ENCODE measurements at places on chromosomes 3 and 15. TPM values are rescaled to one million over a fixed set of nuclear protein-coding genes. Genes with fewer than 3 reads are reported as not detected.

Gene MAPK6
- 77.8 TPM for total RNA-seq

GRCh38 chr3:128693696-128694095 lies 32.3 kb upstream of the RAB7A start:
- no peak for DNase-seq

Gene CLDN18
- total RNA-seq, result not detected

Gene TMEM108
- total RNA-seq, result 5.3 TPM

DNA sequence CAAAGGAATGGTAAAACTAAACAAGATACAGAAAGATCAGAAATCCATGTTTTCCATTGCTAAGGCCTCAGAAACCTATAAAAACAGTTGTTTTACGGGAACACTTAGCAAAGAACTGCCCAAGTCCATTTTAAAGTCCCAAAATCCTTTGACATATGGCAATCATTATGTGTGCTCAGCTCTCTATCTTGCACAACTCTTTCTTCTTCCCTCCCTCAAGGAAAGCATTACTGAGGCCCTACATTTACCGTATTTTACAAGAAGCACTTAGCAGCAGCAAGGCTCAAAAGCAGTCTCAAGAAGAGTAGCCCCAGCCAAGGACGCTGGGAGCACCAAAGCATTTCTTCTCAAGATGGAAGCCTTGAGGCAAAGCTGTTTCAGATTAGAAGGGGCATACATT lies 169.6 kb upstream of the LRTM1 start:
- DNase-seq, result no peak

- DNase-seq, result no peak
Observed at GRCh38 chr3:65905771-65906170, 132.9 kb downstream of the MAGI1 start.

Gene CTXN2
- 0.18 TPM for total RNA-seq

Gene CXCR6
- total RNA-seq, result not detected

DNA sequence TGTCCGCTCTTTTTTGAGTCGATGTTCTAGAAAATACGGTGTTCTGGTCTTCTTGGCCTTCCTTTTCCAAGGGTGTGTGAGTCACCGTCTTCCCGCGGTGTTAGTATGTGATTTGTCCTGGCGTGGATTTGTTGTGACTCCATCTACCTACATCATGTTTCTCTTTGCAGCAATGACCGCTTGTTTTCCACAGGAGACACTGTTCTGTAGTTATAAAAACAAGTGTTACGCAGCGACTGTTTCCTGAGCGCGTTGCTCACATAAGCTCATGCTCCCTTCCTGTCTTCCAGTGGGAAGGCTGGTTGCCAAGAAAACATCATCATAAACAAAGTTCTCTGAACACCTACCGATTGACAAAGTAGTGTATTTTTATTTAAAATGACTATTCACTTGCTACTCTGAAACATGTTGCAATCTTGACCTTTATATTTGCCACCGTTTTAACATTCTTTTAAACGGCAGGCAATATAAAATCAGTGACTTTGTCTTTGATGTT lies 19.0 kb downstream of the USP13 start:
- DNase-seq, result no peak

- no peak for DNase-seq
Observed at GRCh38 chr15:85118581-85118980, 136.9 kb downstream of the PDE8A start.

GRCh38 chr15:64705006-64705405 lies 70.4 kb downstream of the RBPMS2 start:
- no peak for DNase-seq

GRCh38 chr3:65030014-65030627 lies 342.3 kb upstream of the ADAMTS9 start:
- no peak for DNase-seq

DNA sequence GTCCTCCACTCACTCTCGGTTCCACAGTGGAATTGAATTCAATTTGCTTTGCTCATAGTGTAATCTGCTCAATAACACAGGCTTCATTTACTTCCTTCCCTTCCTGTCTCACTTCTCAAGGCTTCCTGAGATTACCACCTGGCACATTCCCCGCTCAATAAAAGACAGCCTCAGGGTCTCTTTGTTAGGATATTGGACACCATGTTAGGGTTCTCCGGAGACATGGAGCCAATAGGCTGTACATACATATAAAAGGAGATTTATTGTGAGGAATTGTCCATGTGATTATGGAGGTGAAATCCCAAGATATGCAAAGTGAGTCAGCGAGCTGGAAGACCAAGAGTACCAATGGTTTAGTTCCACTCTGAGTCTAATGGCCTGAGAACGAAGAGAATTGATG lies 974.5 kb downstream of the CADM2 start:
- DNase-seq, result no peak

DNA sequence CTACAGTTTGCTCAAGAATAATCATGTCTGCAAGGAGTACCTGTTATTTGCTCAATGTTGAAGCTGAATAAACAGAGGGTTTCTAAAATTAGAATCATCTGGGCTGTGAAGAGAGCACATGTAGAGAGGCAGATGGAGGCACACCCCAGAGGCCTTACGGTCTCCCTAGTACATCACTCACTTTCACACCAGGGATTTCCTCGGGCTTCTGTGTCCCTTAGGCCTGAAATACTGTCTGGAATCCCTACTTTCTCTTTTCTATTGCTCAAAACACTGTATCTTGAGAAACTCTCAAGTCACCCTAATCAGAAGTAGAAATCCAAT lies 473.7 kb upstream of the ROBO2 start:
- no peak for DNase-seq

Gene OXSR1
- 50.0 TPM for total RNA-seq

Gene COL8A1
- total RNA-seq, result 0.14 TPM

- no peak for DNase-seq
Observed at GRCh38 chr3:54875596-54876268, 52.1 kb downstream of the LRTM1 start.

DNA sequence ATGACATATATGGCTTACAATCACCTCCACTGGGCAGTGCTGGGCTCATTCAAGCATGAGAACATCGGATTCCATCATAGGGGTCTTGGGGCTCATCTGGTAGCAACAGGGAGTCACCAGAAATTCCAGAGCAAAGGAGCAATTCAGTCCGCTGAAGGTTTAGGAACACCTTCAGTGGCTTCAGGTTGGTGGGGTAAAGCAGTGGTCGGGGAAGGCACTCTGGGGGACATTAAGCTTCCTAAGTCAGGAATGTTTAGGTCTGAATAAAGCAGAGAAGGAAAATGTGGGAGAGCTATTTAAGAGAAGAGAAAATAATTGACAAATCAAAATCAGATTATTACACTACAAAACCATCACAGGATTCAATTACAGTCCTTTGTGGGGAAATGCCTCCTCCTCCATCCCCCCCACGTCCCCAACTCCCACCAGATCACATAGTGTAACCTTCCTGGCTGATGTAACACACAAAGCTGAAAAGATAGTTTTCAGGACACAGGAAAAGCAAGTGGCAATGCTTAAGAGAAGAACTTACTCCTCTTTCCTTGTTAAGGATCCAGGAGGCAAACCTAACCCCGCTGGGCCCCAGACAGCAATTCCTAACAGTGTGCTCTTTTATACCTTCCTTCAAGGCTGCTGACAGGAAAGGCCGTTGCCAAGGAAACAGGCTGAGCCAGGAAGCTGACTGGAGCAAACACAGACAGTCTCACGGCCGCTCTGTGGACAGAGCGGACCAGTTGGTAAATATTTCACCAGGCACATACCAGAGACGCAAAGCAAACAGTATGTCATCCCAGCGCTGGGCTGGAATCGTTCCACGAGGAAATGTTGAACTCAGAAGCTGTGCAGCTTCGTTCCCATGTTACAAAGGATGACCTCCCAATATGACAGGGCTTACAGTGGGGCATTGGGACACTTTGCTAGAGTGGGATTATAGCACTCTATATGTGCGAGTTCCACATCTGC lies 57.5 kb upstream of the LMCD1 start:
- peak; percentile 66 for DNase-seq

DNA sequence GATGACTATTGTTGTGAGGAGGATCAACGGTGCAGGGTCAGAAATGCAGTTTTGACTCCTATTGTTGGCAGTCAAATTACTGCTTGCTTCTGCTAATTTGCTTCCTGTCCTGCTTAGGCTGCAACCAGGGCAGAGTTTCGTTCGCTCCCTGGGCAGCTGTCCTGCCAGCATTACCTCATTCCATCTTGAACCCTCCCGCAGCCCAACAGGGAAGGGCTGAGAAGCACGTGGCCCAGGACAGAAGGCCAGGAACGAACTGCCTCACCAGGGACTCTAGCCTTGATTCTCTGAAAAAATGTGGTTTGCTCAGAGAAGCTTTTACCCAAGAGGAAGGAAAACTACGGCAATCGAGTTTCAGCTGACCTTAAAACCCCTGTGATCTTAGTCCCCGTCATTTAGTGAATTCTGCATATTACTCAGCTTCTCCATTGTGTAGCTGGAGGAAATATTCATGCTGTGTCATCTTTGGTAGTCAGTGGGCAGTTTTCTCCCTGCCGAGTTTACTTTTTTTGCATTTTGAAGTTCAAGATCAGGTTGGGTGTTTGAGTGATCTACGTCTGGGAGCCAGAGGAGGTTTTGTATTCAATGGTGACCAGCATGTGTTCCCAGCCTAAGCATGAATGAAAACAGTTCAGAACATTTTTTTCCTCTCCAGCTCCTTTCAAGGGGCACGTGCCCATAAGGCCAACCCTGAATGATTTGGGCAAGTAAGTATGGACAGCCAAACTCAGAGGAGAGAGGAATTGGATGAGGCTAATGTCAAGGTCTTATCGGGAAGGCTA lies 23.0 kb downstream of the TLNRD1 start:
- DNase-seq, result no peak

DNA sequence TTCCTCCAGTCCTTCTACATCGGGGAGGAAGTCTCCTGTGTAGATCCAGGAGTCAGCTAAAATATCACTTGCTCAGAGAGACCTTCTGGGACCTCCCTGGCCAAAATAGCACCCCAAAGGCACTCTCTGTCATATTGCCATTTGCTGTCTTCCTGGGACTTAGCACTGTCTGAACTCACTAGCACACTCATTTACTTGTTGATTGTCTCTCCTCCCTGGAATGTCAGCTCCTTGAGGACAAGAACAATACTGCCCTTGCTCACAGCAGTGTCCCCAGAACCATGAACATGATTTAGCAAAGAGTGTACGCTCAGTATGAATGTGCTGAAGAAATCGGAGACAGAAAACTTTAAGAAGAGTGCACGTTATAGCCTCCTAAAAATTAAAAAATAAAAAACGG lies 202.9 kb downstream of the STT3B start:
- no peak for DNase-seq

- no peak for DNase-seq
Observed at GRCh38 chr3:72044231-72044855, 259.4 kb upstream of the PROK2 start.

DNA sequence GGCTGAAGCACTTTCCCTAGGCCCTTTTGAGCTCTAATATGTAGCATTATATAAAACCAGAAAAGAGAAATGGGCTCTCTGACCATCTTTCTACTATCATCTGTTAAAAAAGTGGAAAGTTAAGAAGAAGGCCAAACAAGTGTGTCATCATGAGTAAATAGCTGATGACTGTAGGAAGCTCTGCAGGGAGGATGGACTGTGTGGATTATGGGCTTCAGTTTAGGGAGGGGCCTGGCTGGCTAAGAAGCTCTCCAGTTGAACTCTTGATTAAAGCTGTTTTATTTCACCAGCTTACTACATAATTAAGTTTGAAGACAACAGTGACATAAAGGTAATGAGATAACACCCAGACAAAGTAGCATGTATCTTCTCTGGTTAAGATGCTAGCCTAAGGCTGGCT lies 30.6 kb downstream of the INTS14 start:
- DNase-seq, result no peak

Gene GCHFR
- total RNA-seq, result 9.1 TPM

- no peak for DNase-seq
Observed at GRCh38 chr3:65761446-65762234, 277.1 kb downstream of the MAGI1 start.

Gene SLC2A2
- total RNA-seq, result not detected

DNA sequence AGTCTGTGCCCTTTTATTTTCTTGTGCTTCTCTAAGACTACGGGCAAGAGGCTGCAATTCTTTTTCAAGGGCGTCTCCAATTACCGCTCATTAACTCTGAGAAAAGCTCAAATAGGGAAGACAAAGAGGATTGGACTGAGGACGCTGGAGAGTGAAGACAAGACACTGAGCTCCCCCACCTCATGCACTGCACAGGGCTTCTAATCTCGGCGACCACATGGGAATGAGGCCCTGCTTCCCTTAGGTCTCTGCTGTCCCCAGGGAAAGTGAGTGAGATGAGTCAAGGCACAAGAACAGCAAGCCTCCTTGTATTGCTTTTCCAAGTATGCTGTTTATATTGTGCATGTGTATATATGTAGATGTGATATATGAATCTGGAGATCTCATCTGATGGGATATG lies 392.2 kb upstream of the CFAP20DC start:
- DNase-seq, result no peak

DNA sequence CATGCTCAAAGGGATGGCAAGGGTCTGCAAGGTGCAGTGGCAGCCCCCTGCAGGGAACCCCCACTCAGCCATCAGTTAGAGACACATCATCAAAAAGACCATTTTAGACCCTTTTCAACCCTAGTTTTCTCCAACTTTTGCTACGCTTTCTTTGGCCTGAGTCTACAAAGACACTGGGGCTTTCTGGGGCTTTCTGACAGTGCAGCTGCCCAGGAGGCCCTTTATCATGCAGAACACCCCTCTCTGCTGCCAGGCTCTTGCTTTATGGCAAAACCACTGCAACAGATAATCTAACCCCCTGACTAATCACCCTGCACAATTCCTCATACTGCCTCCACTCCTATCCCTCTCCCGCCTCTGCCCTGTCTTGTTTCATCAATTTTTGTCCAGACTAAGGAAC lies 2.4 kb downstream of the NMNAT3 start:
- no peak for DNase-seq

Gene MLF1
- 21.0 TPM for total RNA-seq

- DNase-seq, result no peak
Observed at GRCh38 chr3:39150803-39151631, 2.4 kb downstream of the CSRNP1 start.

GRCh38 chr3:157120071-157120892 lies 39.7 kb downstream of the CCNL1 start:
- no peak for DNase-seq

DNA sequence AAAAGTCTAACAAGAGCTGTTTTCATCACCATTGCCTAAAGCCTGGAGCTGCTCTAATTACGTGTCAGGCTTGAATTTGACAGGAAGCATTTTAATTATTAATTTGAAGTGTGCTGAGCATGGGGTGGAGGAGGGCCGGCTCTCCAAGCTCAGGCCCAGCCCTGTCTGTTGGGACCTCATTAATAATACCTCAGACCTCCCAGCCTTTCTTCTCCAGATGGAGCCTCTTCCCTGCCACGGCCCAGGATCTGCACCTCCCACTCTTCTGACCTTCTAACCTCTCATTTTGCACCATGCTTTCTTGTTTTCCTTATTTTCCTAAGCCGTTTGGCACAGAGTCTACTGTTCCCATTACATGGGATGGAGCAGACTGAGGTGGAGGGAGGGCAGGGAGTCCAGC lies 30.0 kb downstream of the INSYN1 start:
- DNase-seq, result no peak
